CD8-positive, alpha-beta memory T cell (primary cell): ENCODE measurements at places on chromosomes 13 and 19. TPM values are rescaled to one million over a fixed set of nuclear protein-coding genes. Genes with fewer than 3 reads are reported as not detected.

- H3K4me1 ChIP-seq, result no peaks in the 10 kb centered on the region
- no peak overlapping the region for H3K27ac ChIP-seq
- DNase-seq, result no peak
- H3K36me3 ChIP-seq, result peaks cover 5% of the 10 kb centered on the region
Observed at GRCh38 chr13:98496479-98496791, 80.5 kb downstream of the STK24 start.

DNA sequence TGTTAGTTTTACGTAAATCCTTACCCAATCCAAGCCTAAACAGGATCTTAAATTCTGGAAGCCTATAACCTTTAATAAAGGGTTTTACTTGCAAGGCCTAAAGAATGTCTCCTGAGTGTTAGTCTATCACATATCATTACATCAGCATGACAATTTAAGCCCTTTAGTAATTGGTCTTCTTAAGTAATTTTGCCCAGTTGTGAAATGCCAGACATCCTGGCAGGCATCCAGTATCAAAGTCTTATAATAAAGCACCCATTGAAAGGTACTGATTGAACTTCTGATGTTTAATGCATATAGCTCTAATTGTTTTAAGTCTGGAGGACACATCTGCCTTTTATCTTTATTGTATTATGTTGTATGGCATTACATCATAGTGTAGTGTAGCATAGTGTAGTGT, 1078.9 kb downstream of the SLITRK1 start:
- no peaks in the 10 kb centered on the region for H3K4me1 ChIP-seq
- H3K36me3 ChIP-seq, result no peaks in the 10 kb centered on the region
- no peak for DNase-seq
- H3K27me3 ChIP-seq, result no peaks in the 10 kb centered on the region
- no peak overlapping the region for H3K27ac ChIP-seq

- peaks cover 16% of the 10 kb centered on the region for H3K4me1 ChIP-seq
- H3K27me3 ChIP-seq, result peaks cover 19% of the 10 kb centered on the region
- H3K4me3 ChIP-seq, result no peak overlapping the region
- peak; percentile 76 for DNase-seq
- no peaks in the 10 kb centered on the region for H3K36me3 ChIP-seq
- no peak overlapping the region for H3K27ac ChIP-seq
Observed at GRCh38 chr19:46265217-46265828, 31.5 kb upstream of the HIF3A start.

DNA sequence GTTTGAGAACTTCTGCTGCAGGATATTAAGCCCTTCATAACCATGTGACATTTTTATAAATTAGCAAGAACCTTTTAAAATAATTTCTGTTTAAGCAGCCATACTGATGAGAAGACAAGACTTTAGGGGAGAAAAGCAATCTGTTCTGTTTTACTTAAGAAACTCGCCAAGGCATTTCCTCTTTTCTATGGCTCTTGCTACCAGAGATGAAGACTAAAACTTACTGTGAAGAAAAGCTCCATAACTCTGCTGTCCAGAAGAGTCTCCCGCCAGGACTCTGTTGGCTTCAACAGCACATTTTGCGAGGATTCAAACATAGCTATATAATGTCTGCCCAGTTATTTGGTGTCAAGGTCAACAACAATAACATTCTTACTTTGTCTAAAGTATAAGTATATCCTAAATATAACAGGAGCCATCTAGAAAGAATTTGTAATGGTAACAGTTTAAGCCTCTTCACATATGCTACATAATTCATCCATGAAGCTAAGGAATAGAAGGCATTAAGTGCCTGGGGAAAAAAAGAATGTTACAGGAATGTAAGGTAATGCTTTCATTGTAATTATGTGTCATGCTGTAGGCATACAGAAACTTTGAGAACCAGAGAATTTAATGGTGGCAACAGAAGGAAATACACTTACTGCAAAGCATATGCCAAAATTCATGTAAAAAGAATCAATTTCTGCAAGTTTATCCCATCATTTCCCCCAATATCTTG, 53.2 kb upstream of the EEF1AKMT1 start:
- H3K36me3 ChIP-seq, result no peaks in the 10 kb centered on the region
- no peak overlapping the region for H3K4me3 ChIP-seq
- no peak for DNase-seq
- H3K4me1 ChIP-seq, result no peaks in the 10 kb centered on the region
- H3K27ac ChIP-seq, result no peak overlapping the region

Gene C1QTNF9B
- polyA plus RNA-seq, result not detected
